ENCODE measurements at places on chromosomes 5 and 9.

DNA sequence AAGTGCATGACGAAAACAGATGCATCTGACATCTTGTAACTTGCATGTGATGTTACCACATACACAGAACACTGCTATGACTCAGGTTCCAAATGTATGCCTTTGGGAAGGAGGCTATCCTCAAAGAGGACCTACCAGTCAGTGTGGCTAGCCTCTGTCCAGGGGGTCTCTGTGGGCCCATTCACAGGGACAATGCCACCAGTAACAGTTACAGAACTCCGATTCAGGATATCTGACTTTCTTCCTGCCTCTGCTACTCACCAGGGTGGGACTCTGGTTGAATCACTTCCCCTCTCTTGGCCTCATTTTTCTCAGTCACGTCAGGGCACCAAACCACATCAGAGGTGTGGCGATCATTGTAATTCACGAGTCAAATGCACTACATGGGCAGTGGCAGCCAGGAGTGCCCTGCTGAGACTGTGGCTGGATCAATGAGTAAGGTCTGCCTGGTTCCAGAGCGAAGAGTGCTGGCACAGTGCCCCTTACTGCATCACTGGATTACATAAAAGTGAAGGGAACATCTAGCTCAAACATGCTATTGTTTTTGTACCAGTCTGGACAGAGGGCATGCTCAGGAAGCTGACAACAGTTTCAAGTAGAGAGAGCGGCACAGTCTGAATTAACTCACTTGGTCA, 13.2 kb downstream of the ATOX1 start:
- peak; percentile 60 for ATAC-seq

- ATAC-seq, result no peak
These were observed 2.5 kb downstream of the PRDM6 start for GRCh38 chr5:123091298-123092222.

GRCh38 chr9:95409650-95410426, 92.3 kb upstream of the FANCC start:
- no peak for ATAC-seq

GRCh38 chr5:171342362-171343111, 33.5 kb downstream of the TLX3 start:
- ATAC-seq, result no peak

DNA sequence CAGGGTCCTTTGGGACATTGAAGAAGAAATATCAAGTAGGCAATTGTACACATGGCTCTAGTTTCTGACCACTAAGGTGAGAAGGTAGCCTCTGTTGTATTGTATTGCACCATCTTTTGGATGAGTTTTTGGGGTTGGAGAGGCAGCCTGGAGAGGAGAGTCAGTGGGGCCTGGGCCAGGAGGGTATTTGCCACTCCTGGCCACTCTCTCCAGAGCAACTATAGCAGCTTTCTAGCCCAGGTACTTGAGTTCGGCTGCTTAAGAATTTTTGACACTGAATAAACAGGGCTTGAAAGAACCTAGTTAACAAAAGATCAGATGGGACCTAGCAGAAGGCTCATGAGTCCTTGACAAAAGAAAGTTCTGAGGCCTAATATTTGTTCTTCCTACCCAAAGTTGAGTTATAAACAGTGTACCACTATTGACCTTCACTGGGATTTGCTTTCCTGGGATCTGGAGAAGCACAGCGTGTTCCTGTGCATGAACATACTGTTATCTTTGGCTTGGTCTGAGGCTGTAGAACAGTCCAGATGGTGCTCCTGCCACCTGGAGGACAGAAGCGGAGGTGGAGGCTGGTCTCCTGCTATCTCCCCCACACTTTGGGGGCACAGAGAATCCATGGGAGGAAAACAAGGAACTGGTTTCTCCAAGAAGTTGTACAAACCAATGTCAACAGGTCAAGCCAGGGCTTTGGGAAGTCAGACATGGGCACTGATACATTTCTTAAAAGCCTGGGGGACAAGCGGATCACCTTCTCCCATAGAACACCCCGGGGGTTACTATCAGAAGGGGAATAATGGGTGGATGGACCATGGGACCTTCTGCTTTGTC, 110.4 kb upstream of the LIFR start:
- no peak for ATAC-seq

DNA sequence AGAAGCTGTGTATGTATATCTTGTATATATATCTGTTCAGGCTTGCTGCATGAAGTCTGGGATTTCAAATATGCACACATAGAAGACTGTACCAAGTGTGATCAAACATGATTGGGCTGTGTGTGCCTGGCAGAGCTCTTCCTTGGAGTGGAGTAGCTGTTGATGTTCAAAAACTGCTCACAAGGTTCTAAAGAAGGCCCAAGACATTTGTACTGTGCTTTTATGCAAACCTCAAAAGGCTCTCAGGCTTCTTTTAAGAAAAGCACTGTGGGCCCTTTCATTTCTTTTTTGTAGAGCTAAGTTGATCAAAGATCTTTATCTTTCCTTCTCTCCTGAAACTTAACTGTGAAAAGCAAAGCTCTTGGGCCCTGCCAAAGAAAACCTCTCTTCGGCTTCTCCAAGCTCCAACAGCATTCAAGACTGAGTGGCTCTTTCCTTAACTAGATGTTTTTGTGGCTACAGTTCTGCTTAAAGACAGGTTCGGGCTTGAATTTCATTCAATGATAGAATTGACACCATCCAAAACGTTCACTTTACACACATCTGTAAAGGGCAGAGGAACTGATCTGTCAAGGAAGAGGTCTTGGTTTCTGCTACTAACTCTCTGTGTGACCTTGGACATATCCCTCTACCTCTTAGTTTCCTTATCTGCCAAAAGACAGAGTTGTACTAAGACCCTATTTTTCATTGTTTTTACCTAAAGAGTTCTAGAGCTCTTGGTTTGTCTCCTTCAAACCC, 105.8 kb upstream of the IL6ST start:
- ATAC-seq, result no peak

DNA sequence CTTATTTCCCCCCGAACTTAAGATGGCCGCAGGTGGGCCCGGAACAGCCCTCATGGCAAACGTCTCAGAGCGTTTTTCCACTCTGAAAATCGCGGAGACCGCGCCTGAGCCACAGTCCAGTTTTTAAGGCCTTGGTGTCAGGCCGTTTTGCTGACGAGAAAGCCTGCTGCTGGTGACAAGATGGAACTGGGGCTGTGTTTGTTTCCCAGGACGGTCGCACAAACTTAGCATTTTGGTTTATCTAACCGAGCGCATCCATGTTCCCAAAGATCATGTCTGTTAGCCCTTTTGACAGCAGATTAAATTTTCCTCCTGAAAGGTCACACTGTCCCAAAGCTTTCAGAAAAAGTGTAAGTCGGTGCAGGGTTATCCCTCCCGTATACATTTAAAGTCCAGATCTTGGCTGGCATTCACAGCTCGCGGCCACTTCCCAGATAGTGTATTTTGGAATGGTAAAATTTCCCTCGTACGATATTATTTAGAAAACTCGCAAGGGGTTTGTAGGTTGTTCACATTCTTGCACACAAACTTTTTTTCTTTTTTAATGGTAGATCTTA, 812 bp downstream of the SREK1 start:
- peak; percentile 52 for ATAC-seq

DNA sequence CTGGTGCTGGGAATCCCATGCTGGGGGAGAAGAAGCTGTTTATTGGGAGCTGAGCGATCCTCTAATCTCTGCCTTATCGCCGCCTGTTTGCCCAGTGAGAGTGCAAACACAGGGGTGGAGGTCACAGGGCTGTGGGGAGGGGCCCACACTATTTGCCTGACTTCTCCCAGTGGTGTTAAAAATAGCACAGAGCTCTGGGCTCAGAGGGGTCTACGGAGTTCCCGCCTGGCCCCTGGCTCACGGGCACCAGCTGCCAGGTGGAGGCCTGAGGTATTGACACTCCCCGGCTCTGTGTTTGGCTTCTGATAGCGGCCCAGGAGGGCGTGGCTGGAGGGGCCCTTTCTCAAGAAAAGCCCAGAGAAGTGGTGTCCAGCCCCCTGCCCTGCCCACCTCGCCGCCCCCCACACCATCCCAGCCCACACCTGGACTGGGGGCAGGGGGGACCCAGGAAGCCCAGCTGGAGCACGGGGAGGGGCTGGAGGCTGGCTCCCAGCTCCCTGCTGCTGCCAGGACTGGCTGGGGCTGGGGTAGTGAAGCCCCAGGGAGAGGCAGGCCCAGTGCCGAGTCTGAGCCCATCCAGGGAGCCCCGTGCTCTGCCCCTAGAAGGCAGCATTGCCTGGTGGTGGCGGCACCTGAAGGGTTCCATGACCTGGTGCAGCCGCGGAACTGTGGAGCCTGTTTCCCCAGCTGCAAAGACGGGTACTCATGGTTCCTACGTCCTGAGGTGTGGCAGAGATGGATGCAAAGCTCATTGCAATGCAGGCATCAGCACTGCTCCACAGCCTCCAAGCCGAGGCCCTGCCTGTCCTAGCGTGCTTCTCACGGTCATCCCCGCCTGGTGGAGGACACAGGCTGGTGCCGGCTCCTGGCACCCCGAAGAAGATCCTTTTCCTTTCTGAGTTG, 35.7 kb upstream of the EGFL7 start:
- ATAC-seq, result no peak

- ATAC-seq, result no peak
These were observed 74.3 kb upstream of the ICE1 start for GRCh38 chr5:5348135-5348534.

DNA sequence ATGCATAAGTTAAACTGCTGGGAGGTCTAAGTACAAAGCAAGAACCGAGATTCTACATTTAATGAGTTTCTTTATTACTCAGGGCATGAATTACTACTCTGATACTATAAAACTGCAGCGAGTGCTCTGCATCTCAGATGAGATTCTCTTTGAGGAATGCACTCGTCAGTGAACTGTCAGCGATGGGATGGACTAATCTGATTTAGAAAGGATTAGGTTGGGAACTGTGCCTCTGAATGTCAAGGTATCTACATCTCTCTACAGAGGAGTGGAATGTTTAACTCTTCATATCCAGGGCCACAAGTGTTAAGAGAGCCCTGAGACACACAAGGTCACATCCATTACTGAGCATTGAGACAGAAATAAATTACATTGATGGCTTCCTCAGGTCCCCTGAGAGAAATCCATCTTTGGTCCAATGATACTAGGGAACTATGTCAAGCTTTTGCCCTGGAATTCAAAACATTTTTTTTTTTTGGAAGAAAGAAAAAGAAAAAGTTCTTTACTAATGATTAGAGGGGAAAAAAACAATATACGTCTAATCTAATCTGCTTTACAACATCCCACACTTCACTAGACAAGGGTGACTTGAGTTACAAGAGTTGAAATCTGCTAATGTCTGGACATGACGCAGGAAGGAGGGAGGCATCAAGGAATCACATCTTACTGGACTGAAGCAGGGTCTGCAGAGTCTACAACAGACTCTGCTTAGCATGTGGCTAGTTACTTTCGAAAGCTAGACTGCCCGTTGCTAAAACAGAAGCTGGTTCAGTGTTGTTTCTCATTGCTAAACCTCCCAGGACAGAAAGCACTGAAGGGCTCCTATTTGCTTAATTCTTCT, 270.0 kb upstream of the TLE4 start:
- ATAC-seq, result no peak

- ATAC-seq, result no peak
These were observed 18.4 kb upstream of the F2RL2 start for GRCh38 chr5:76641514-76642120.

DNA sequence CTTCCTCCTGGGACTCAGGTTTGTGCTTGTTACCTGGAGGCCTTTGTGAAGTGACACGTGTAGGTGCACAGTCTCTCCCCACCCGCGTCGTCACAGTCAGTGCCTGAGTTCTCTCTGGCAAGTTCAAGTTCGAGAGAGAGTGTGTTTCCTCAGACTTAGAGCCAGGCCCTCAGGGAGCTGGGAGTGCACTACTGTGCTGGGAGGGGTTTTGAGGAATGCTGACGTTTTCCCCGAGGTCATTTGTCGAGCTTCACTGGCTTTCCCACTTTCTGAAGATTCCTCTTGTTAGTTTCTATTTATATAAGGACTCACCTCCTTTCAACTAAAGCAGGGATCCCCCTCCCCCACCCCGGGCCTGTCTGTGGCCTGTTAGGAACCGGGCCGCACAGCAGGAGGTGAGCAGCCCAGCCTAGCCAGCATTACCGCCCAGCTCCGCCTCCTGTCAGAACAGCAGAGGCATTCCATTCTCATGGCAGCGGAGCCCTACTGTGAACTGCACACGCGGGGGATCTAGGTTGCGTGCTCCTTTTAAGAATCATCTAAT, 209.2 kb downstream of the DIRAS2 start:
- ATAC-seq, result no peak

DNA sequence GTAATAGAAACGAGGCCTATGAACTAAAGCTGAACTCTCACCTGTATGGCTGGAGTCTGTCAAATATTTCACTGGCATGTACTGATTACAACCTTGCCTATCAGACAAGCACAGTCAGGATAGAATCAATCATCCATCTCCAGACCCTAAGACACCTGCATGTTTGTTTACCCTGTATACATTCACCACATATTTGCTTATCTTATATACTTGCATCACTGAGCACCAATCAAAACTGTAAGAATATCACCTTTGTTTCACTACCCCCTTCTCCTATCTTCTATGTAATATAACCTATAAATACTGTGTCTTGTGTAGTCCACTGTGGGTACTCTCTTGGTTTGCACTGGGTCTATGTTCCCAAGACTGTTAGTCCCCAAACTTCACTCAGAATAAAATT, 1085.7 kb downstream of the TAF11L14 start:
- no peak for ATAC-seq

DNA sequence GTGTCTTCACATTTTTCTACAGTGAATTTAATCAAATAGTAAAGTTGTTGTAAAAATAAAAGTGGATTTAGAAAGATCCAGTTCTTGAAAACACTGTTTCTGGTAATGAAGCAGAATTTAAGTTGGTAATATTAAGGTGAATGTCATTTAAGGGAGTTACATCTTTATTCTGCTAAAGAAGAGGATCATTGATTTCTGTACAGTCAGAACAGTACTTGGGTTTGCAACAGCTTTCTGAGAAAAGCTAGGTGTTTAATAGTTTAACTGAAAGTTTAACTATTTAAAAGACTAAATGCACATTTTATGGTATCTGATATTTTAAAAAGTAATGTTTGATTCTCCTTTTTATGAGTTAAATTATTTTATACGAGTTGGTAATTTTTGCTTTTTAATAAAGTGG, 60.4 kb downstream of the MTAP start:
- no peak for ATAC-seq

GRCh38 chr5:57538341-57538955, 55.8 kb upstream of the ACTBL2 start:
- no peak for ATAC-seq

DNA sequence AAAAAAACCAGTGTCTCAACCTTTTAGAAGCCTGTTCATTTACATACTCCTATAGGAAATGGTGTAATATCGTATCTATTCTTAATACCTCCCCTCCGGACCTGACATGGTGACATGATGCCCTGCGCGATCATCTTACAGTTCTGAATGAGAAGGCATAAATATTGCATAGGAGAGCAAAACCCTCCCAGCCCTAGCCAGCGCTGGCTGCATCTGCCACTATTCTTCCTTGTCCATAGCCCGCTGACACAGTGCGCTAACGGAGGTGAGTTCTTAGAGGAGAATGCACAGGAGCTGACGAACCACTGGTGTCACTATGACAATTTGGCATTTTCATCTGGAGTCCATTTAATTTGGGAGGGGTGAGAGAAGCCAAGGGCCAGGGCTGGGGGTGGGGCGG, 290.1 kb downstream of the EFNA5 start:
- no peak for ATAC-seq

- no peak for ATAC-seq
These were observed 32.4 kb downstream of the NNT start for GRCh38 chr5:43635374-43635773.

Data from activated CD4-positive, CD25-positive, alpha-beta regulatory T cell treated with anti-CD3 and anti-CD28 coated beads, Interleukin-2, amount 50 U/mL, for 24 hours (primary cell).